Fibroblast of skin of left quadriceps (primary cell): ENCODE measurements at places on chromosomes 3 and 15.

DNA sequence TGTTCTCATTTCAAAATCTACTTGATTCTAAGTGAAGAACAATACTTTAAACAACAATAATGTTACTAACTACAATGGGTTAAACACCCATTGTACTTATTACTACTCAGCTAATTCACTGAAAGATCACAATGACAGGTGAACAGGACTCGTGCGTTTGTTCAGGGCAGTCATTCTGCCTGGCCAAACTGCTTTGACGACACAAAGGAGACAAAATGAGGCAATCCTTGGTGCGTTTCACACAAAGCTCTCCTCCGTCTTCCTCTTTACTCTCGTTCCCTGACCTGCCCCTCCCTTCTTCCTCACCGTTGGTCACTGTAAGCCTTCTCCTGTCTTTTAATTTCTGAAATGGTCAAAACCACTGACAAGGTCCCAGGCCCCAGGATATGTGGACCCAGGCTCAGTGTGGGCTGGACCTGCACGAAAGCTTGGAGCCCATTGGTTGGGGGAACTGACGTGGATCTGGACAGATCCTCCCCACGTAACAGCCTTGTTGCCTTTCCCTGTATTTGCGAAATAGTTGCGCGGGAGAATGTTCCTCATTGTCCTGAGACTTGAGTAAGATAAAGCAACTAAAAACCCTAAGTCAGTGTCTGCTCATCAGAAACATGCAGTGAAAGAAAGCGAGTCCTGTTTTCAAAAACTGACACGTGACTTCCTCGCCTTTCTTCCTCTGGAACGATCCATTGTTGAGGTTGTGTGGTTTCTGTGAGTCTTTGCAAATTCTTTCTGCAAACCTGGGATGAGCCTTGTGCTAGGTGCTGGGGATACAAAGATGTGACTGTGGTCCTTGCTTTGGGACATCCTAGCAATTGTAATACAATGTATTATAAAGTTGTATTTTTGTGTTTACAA, 147.1 kb upstream of the RGMA start:
- no peak for DNase-seq

- DNase-seq = no peak
Measured at GRCh38 chr3:117399311-117400078, 689.9 kb downstream of the TUSC7 start.

DNA sequence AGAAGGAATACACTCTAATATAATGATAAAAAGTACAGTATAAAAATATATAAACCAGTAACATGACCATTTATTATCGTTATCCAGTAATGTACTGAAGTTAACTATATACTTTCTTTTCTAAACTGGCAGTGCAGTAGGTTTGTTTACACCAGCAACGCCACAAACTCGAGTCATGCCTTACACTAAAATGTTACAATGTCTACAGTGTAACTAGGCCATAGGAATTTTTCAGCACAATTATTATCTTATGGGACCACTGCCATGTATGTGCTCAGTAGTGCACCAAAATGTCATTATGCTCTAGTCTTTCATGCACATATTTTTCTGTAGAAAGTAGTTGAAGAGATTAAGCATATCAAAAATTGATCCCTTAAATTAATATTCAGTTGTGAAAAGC, 609.8 kb upstream of the BCHE start:
- no peak for DNase-seq

DNA sequence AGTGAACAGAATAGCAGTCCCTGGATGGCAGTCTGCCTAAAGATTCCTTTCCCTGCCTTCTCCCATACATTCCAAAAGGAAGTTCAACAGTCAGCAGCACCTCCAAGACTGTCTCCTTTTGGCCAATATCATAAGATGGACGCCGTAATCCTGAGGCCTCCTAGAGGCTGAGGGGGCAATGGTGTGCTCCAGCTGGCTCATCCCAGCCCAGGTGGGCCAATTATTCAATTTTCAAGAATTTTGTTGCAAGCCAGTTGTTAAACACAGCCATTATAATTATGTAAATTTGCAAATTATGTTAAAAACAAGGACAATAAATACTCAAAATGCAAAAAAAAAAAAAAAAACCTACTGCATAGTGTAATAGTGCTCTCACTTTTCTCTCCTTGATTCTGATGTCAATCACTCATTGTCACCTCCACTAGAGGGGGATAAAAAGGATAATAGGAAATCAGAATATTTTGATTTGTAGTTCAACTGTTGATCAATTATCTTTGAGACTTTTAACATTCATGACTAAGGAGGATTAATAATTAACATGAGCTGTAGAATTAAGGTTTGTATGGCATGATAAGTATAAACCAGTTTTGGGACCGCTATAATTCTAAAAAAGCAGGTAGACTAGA, 40.1 kb downstream of the PPARG start:
- no peak for DNase-seq

DNA sequence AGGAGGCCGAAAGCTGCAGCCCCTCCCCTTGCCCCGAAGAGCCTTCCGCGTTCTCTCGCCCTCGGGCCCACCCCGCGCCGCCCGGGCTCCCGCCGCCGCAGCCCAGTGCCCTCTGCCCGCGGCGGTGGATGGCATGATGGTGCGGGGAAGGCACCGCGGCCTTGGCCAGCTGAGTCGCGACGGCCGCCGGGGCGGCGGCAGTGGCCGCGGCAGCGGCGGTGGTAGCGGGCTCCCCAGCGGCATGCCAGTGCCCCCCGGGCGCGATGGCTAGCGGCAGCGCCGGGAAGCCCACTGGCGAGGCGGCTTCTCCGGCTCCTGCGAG, 1.2 kb downstream of the TLNRD1 start:
- DNase-seq = no peak

- no peak for DNase-seq
Measured at GRCh38 chr3:196506687-196507086, 3.1 kb upstream of the RNF168 start.

DNA sequence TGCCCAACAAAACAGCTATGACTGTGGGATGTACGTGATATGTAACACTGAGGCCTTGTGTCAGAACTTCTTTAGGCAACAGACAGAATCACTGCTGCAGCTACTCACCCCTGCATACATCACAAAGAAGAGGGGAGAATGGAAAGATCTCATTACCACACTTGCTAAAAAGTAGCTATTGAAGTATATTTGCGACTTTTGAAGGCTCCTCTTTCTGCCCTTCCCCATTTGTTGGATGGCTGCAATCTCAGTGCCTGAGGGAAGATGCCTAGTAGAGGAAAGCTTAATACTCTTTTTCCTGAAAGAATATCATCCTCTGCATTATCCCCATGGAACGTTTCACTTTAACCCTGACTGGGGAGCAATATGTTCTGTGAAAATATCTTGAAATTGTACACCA, 21.9 kb downstream of the SENP8 start:
- no peak for DNase-seq

DNA sequence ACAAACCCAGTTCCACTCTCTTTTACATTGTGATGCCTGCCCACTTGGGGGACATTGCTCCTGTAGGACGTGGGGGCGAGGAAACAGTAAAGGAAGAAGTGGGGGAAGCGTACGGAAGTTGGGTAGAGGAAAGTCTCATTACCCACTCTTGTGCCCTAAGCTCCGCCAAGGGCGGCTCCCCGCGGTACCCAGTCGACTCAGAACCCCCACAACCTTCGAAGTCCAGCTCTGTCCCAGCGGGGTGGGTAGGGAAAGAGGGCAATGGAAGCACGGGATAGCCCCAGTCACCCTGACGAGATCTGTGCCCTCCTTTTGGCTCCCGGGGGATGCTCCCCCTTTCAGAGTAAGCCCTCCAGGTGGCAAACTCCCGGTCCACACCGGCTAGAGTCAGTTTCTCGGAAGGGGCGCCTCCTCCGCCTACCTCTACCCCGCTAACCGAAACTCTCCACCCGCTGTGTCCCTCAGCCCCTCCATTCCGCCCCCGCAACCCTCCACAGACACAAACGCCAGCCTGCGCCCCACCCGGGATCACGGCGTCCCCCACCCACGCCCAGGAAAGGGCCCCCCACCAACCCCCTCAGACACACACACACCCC, 527 bp downstream of the CSNK1G1 start:
- no peak for DNase-seq

DNA sequence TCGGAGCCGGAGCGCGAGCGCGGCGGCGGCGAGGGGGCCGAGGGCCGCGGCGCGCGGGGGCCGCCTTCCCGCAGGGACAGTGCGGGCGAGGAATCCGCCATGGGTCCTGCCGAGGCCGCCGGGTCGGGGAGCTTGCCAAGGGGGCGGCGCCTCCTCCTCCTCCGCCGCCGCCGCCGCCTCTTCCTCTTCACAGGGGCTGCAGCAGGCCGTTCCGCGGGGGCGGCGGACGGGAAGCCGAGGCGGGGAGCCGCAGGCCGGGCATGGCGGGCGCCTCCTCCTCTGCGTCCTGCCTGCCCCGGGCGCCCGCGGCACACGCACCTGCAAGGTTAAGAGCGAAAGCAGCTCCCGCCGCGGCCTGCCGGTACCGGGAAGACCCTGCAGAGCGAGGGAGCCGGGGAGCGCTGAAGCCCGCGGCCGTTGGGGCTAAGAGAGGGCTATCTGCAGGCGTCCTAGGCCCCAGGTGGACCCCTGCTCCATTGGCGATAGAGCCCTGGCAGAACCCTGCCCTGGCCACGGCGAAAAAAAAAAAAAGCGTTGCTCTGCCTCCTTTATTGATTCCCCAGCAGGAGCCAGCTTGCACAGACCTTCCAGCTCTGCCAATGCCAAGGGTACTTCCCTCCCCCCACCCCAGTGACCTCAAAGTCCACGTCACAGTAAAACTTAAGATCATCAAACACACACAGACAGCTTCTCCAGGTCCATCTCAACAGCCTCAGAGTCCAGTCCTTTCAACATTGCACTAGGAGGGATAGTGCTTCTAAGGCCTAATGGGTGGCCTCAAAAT, at the start of gene LYSMD2:
LYSMD2 (minus strand) TSS at position 134 of the 784 bp plus-strand sequence; CDS start at position 101, 33 bp downstream.
- no peak for DNase-seq

DNA sequence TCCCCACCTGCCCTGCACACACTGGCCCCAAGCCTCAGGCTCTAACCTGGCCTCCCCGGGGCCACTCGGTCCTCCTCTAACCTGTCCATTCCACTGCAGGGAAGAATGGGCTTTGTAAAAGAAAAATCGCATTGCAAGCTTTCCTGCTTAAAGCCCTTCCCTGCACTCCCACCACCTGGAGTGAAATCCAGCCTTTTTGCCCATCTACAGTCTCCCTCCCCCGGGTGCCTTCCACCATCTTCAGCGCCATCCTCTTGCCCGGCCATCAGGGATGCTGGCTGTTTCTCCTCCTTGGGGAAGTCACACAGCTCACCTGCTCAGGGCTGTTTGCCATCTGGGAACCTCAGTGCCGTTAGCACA, 266.9 kb downstream of the OCA2 start:
- DNase-seq = no peak

DNA sequence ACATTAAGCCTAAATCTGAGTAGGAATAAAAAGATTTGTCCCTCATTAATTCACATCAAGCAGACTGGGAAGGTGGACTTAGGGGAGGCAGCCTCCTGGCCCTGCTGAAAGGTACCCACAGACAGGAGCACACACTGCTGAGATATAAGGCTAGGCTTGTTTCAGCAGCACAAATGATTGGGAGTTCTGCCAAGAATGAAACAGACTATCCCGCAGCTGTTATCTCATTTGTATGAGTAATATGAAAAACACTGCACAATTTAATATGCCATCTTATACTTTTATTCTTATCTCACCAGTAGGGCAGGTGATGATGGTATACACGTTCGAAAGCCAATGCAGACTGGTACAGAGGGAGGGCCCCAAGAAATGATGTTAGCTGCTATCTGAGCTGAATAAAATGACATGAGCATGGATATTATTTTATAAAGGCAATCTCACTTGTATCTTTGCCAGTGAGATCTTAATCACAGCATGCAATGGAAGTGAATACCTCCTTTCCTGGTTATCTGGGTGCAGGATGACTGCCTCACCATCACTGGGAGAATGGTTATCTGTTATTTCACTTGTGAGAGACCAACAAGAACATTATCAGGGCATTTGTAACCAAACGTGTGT, 258.7 kb upstream of the PPP2R3A start:
- DNase-seq = no peak

- DNase-seq = no peak
Measured at GRCh38 chr15:29857221-29857789, 35.0 kb upstream of the TJP1 start.

DNA sequence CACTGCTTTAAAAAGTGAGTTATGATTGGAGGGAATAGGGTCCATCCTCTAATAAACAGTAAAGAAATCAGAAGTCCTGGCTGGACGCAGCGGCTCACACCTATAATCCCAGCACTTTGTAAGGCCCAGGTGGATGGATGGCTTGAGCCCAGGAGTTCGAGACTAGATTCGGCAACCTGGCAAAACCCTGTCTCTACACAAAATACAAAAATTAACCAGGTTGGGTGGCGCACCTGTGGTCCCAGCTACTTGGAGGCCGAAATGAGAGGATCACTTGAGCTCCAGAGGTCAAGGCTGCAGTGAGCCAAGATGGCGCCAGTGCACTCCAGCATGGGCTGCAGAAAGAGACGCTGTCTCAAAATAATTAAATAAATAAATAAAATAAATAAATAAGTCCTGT, 171.2 kb downstream of the POTEB3 start:
- DNase-seq = no peak

DNA sequence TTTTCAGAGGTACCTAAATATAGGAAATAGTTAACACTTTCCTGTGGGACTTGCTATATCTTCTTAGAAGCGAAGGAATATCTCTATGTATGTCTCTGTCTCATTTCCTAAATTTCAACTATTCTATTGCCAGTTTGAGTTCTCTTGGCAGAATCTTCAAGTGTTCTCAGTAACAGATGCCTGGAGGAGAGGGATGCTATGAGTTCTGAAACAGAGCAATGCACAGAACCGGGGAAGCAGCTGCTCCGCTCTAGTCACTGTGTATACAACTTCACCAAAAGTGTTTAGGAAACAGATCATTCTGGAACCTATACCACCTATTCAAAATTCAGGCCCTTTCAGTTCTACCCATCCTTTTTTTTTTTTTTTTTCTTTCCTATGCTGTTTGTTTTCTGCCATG, 144.6 kb downstream of the RORA start:
- no peak for DNase-seq

DNA sequence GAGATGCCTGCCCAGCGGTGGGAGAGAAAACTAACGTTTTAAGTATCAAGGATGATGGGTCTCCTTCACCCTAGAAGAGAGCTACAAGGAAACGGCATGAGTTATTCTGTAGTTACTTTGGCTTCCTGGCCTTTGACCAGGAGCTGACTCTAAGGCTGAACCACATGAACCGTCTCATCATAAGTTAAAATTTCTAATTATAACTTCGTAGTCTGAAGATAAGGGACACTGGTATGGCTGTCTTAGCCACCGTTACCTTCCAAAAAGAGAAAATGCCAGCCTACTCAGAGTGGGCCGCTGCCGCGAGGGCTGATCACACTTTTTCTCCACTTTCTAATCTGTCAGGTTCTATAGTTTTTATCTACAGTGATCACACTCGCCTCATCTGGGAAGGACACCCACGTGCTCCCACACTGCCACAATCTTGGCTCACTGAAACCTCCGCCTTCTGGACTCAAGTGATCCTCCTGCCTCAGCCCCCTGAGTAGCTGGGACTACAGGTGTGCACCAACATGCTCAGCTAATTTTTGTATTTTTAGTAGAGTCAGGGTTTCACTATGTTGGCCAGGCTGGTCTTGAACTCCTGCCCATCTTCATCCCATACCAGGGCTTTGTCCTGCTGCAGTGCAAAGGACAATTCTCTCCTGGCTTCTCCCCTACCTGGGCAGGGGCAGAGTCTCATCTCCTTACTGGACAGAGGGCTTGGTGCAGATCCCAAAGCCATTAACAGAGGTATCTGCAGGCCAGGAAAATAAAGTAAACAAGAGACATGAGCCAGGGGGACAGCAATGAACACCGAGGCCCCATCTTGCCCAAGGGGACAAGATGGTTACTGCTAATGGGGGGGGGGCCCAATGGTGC, 73.4 kb downstream of the RFTN1 start:
- no peak for DNase-seq
